ENCODE measurements at places on chromosomes 5 and 9.

GRCh38 chr9:135555203-135555602 is 6.4 kb upstream of the PAEP start:
- DNase-seq: no peak

DNA sequence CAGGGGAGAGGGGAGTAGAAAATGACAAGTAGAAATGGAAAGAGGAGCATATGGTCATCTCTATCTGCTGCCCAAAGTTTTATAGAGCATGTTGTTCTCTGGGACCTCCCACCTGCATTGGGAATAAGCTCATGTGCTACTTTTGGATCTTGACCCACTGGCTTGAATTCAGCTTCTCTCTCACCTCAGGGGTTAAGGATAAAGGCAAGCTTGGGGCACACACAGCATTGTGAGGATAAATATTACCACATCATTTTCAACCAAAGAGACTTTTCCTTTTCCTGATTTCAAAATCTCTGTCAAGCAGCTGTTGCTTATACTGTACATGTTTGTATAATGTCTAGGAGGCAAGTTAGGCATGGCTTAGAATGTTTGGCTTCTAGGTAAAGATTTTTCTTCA is 16.6 kb downstream of the ATP10B start:
- no peak for DNase-seq

DNA sequence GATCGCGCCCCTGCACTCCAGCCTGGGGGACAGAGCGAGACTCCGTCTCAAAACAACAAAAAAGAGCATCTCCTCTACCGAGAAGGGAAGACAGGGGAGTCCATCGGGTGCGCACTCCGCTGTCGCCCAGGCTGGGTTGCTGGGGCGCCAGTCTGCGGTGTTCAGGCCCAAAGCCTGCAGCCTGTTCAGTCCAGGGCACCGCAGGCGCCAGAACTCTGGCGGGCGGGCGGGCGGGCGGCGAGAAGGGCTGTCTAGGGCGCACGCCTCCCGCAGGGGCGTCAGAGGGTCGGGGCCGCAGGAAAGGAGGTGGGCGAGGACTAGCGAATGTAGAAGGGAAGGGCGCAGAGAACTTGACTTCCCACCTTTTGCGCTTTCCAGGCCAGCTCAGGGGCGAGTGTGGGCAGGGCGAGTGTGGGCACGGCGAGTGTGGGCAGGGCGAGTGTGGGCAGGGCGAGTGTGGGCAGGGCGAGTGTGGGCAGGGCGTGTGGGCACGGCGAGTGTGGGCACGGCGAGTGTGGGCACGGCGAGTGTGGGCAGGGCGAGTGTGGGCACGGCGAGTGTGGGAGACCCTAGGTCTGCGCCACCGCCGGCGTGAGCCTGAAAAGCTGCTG is 10.5 kb downstream of the PROP1 start:
- no peak for DNase-seq

GRCh38 chr9:83166372-83166771 is 103.4 kb upstream of the RASEF start:
- no peak for DNase-seq

- no peak for DNase-seq
Measured at GRCh38 chr5:113526421-113526820, 12.9 kb downstream of the YTHDC2 start.

All from sigmoid colon (tissue), 7 donors.